Stimulated activated CD4-positive, alpha-beta T cell treated with anti-CD3 and anti-CD28 coated beads, TNF-alpha, amount 100 ng/mL, for 24 hours (primary cell): ENCODE measurements at places on chromosomes 12 and 14.

DNA sequence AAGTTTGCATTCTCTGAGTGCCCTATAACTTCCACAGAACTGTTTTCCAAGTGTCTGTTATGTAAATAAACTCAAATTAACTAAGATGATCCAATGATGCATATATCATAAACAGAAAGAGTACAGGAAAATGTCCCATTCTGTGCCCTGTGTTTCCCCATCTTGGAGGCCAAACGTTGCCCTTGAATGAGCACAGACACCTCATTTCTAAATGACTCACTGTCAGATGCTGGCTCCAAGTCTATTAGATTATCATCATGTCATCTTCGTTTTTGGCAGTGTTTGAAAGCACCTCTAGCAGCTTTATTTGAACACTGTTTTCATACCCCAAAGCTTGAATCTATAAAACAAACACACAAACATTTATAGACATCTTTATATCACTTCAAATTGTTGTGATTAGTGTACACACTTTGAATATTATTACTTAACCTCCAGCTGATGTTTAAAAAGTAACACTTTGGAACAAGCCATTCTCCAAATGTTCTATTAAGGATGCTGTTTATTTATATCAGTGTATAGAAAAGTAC is 424.2 kb downstream of the NOVA1 start:
- DNase-seq, result no peak

GRCh38 chr14:49861699-49862088 is 9.1 kb upstream of the NEMF start:
- DNase-seq, result peak; percentile 36

DNA sequence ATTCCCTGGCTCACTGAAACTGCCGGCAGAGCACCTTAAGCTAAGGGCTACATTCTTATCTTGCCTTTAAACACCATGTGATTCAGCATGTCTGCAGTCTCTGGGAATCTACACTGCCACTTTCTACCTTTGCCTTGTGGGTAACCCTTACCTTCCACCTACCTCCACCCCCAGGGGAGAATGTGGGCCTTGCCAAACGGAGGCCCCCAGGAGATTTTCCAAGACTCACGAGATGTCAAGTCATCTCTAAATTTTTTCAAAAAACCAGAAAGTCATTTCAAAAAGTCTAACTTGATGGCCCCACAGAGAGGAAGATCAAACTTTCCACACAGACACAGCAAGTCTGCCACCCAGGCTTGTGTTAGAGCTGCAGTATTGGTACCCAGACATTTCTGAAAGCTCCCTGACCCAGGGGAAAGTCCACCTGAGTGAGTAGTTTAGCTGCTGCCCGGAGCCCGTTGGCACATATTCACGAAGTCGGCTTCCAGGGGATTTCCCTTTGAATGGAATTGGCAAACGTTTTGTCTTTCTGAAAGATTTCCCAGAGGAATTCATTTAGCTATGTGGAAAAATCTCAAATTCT is 4.7 kb upstream of the PSMA6 start:
- peak; percentile 54 for DNase-seq

GRCh38 chr12:51484119-51484518 is 59.5 kb downstream of the SLC4A8 start:
- no peak for DNase-seq

DNA sequence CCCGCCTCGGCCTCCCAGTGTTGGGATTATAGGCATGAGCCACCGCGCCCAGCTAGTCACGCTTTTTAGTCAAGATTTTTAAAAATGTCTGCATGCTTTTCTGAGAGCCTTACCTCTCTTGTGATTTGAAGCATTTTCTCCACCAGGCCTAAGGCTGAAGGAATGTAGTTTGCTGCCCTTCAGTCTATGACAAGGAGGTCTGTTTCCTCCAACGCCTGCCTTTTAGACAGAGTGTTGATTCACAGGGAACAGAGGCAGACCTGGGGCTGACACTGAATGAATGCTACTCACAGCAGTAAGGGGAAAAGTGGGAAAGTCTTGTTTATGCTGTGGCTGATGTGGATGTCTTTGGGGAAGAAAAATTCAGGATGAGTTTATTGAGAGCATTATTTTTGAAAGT is 27.2 kb upstream of the MDM2 start:
- no peak for DNase-seq
